Kidney (tissue), 22 donors: ENCODE measurements at places on chromosomes 7 and 10.

DNA sequence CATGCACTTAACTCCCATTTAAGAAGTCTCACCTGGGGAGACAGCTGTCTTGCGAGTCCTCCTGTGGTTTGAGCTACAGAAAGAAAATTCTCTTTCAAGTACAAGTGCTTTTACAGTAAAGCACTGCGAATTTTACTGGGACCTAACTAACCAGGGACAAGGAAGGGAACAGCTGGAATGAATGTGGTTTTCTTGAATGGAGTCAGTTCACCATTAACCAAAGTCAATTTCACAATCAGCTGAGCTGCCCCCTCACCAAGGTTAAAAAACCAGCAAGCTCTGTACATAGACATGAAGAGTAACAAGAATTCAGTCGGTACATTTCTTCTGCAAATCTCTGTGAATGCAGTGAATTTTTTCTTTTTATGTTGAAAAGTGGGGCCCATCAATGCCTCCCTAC is 56.3 kb downstream of the GFRA1 start:
- no peak for DNase-seq

- DNase-seq: no peak
Measured at GRCh38 chr7:12004581-12004980, 172.6 kb upstream of the THSD7A start.

DNA sequence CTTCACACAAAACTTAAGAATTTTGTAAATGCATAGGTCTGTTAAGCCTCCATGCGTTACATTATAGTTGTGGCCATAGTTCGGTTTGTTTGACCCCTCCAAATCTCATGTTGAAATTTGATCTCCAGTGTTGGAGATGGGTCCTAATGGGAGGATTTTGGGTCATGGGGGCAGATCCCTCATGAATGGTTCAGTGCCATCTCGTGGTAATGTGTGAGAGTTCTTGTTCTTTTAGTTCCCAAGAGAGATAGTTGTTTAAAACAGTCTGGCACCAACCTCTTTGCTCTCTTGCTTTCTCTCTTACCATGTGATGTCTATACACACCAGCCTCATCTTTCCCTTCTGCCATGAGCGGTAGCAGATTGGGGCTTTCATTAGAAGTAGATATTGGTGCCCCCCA is 264.3 kb downstream of the TCF7L2 start:
- DNase-seq: no peak

DNA sequence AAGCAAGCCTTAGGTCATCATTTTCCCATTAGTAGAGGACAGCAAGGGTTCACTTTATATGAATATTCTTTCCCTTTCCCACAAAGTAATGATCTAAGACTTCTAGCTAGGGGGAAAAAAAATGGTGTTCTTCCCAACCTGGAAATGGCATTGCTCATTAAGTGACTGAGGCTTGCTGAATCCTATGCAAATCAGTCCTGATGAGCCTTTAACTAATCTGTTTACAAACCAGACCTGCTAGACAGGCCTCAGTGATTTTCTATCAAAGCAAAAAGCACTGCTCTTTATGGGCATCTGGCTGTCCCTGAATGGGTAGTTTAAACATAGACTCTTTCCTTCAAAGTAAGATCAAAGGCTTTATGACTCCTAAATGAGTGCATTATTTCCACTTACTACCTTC is 146.3 kb downstream of the HIBADH start:
- no peak for DNase-seq

GRCh38 chr10:60823324-60823723 is 45.0 kb downstream of the CDK1 start:
- DNase-seq: no peak

- DNase-seq: no peak
Measured at GRCh38 chr10:37344413-37344812, 219.0 kb downstream of the ANKRD30A start.

DNA sequence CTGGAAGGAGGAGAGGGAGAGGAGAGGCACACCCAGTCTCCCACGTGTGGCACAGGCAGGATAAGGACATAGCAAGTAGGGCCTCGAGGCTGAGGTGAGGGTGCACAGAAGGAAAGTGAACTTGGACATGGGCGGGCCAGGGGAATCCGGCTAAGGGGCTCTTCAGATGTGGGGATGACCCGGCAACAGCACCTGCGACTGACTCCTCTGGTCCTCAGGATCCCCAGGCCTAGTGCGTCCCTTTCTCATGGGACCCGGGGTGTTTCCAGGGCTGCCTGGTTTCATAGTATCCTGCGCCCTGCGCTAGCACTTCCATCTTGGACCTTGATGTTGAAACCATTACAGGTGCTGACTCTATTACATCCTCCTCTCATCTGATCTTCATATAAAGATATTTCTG is 96.1 kb upstream of the LYZL2 start:
- DNase-seq: no peak

DNA sequence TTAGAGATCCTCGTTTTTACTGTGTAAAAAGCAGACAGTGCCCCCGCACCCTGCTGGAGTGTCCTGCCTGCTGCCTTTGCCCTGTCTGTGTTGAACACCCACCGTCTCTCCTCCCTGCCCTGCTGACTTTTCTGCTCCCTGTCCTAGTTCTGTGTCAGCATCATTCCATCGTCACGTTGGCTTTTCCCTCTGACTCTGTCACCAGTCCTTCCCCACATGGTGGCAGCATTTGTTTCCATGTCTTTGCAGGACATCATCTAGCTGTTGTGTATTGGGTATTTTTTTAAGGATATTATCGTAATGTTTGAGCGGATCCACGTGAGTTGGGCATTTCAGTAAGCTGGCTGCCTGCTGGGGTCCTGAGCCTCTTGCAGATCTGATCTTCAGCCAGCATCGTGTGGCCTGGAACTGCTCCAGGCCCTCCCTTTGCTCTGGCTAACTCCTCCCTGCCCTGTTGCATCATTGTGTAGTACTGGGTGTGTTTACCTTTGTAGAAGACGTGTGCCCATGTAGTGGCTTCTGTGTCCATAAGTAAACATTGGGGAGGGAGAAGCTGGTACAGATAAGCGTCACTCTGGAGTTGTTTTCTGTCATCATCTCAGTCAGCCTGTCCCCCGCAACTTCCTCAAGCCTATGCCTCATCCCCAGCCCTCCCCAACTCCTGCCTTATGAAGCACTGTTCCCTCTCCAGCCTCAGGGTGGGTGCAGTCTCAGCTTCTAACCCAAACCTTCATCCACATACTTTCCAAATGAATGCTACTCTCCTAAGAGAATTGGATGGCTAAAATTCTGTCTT is 44.3 kb downstream of the TRRAP start:
- DNase-seq: no peak
